Neuronal stem cell (in vitro differentiated cells): ENCODE measurements at places on chromosomes 4 and X.

GRCh38 chr4:70706516-70706915 is 15.2 kb upstream of the RUFY3 start:
- H3K27ac ChIP-seq, result no peak overlapping the region
- no peak for DNase-seq
- H3K27me3 ChIP-seq, result no peaks in the 10 kb centered on the region
- peaks cover 2% of the 10 kb centered on the region for H3K36me3 ChIP-seq
- H3K4me3 ChIP-seq, result no peak overlapping the region

DNA sequence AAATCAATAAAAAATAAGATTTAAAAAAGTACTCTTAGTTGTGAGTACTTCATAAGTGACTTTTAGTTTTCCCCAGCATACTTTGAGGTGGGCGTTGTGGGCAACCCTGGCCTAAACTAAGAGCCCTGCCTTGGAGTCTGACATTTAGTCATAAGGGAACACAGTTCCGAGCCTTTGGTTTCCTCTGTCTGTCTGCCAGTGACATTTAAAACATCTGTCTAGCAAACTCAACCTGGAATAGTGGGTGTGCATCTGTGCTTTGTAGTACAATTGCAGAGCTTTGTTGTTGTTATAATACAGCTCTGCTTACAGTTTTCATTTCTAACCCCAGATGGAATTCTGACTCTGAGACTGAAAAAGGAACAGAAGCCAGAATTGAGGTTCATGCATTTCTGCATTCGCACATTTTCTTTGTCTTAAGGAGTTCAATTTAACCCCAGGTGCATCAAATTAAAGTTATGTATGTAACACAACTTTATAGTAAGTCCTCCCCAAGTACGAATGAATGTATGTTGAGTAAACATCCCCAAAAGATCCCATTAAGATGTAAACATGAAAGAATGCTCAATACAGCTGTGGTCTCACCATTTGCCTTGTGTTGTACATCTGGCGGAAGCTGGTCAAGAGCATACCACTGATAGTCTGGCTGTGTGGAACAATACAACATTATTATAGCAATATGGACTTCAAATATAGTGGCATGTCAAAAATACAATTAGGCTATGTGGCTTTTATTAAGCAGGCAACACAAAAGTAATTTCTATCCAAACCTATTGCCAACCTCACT is 25.9 kb downstream of the TNIP3 start:
- no peaks in the 10 kb centered on the region for H3K4me1 ChIP-seq
- H3K36me3 ChIP-seq, result no peaks in the 10 kb centered on the region
- no peaks in the 10 kb centered on the region for H3K27me3 ChIP-seq
- no peak for DNase-seq

DNA sequence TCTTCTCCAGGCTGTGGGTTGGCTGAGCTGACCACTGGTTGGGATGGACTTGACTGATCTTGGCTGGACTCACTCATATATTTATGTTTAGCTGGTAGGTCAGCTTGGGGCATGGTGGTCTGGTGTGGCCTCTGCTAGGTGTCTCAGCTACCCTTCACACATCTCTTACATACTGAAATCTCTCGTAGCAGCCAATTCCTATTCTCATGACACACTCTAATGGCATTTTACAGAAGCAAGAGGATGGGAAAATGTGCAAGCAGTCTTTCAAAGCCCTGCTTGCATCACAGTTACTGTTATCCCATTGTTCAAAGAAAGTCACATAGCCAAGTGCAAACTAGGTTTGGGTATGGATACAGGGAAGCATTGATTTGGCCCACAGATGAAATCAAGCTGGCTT is 55.5 kb upstream of the PCDH18 start:
- no peaks in the 10 kb centered on the region for H3K36me3 ChIP-seq
- no peaks in the 10 kb centered on the region for H3K4me1 ChIP-seq
- DNase-seq, result no peak
- no peak overlapping the region for H3K27ac ChIP-seq
- H3K27me3 ChIP-seq, result no peaks in the 10 kb centered on the region
- H3K4me3 ChIP-seq, result no peak overlapping the region

- H3K27me3 ChIP-seq, result no peaks in the 10 kb centered on the region
- peaks cover 24% of the 10 kb centered on the region for H3K4me1 ChIP-seq
- H3K4me3 ChIP-seq, result no peak overlapping the region
- peaks cover 12% of the 10 kb centered on the region for H3K36me3 ChIP-seq
- DNase-seq, result no peak
These were observed 159.6 kb downstream of the PTTG2 start for GRCh38 chr4:38119668-38120385.

DNA sequence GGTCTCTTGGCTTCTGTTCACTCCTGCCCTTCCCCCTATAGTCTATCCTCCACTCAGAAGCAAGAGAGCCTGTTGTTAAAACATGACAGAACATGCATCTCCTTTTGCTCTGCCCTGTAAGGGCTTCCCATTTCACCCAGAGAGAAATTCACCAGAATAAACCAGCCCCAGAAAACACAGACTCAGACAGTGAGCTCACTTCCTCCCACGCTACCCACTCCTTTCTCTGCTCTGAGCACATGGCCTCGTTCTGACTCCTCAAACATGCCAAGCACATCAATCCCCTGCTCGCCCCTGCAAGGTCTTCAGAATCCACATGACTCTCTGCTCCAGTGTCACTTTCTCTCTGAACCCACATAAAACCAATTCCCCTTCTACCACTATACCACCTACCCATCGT is 50.4 kb downstream of the MID1 start:
- no peak for DNase-seq
- no peaks in the 10 kb centered on the region for H3K4me1 ChIP-seq
- H3K4me3 ChIP-seq, result no peak overlapping the region

DNA sequence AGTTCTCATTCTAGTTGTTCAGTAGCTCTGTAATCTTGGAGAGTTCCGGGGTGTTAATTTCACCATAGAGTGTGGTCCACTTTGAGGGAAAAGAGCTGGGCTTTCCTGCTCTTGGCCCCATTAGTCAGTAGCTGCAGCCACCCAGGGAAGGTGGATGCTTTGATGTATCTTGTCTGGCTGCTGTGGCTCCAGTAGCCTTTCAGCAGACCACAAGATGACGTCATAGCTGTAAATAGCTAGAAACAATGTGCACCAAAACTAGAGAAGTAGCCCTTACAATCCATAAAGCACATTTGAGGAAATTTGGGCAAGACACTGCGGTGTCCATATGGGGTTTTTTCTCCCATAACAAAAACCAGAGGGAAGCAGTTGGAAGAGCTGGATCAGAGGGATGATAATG is 32.9 kb upstream of the PRPS2 start:
- no peak overlapping the region for H3K27ac ChIP-seq
- no peak for DNase-seq
- H3K36me3 ChIP-seq, result no peaks in the 10 kb centered on the region
- H3K4me1 ChIP-seq, result no peaks in the 10 kb centered on the region

GRCh38 chr4:106261980-106262379 is 54.0 kb downstream of the TBCK start:
- no peak for DNase-seq
- no peak overlapping the region for H3K27ac ChIP-seq
- H3K27me3 ChIP-seq, result no peaks in the 10 kb centered on the region
- H3K4me1 ChIP-seq, result no peaks in the 10 kb centered on the region

- no peaks in the 10 kb centered on the region for H3K36me3 ChIP-seq
- peaks cover 61% of the 10 kb centered on the region for H3K27me3 ChIP-seq
- H3K4me3 ChIP-seq, result peak overlapping the region; percentile 43
- H3K4me1 ChIP-seq, result peaks cover 1% of the 10 kb centered on the region
These were observed 14.6 kb upstream of the SLC25A4 start for GRCh38 chr4:185128272-185129119.

DNA sequence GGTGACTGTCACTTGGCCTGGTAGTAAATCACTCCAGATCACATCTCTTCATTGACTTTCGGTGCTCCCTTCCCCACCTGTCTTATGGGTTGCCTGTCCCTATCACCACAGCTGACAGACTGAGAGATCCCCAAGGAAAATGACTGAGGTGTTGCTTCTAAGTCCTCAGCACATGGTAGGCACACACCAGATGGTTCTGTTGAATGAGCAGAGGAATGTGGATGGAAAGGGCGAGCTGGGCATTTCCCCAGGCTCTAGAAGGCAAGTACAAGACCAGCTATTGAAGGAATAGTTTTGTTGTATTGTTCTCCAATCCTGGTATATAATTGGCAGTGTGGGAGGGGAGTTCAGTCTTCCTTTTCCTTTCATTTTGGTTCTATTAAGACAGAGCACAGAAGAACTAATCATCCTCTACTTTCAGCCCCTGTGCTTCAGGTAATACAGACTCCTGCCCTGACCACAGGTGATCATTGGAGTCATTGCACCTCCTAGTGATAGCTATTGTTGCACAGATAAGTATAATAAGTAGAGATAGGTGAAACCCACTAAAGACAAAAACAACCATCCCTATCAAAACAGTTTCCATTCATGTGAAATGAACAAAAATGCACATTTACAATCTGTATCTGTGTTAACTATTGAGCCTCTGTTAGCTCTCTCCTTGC is 158.6 kb downstream of the TRAM1L1 start:
- H3K4me1 ChIP-seq, result no peaks in the 10 kb centered on the region
- H3K36me3 ChIP-seq, result no peaks in the 10 kb centered on the region
- no peak overlapping the region for H3K4me3 ChIP-seq
- H3K27ac ChIP-seq, result no peak overlapping the region

DNA sequence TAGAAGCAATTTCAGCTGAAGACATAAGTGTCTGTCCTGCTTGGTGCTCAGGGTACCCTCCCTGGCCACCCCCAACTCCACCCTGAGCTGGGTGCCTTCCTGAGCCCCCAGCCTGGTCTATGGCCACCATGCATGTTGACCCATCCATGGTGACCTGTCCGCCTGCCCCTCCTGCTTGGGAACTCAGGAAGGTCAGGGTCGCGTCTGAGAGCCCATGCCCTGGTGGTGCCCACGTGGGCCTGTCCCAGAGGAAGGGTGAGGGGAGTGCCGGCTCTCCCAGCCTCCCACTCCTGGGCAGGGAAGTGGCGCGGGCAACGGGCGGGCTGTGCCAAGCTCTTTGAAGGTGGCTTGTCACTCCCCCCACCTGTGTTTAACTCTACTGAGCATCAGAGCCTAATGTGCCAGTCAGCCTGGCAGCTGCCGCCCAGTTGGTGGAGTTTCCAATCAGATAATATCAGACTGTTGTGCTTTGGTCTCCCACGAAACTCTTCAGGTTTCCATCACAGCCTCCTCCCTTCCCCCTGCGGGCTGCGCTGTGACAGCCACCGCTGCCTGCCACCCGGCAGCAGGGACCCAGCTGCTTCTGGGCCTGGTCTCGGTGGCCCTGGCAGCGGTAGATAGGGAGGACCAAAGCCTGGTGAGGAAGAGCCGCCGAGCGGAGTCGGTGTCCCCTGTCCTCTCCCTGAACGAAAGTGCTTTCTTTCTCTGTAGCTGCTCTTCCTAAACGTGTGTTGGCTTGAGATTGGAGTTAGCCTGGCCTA is 4.8 kb downstream of the SH3BP2 start:
- no peak overlapping the region for H3K27ac ChIP-seq
- H3K4me3 ChIP-seq, result no peak overlapping the region
- H3K36me3 ChIP-seq, result no peaks in the 10 kb centered on the region
- DNase-seq, result no peak
- peaks cover 19% of the 10 kb centered on the region for H3K27me3 ChIP-seq
- H3K4me1 ChIP-seq, result peaks cover 45% of the 10 kb centered on the region

DNA sequence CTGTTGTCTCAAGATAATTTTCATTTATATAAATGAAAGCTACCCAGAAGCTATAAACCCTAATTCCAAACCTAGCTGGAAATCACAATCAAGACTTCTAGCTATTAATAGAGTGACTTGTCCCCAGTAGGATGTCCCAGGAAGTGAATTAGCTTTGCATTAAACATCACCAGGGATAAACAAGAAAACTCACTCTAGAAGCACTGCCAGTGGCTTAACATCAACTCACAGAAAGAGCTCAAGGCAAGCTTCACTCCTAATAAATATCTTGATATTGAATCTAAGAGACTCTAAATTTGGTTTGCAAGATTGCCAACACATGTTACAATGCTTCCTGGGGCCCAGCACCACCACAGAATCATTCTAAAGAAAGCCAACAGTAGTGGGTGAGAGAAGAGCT is 468.7 kb upstream of the FAM241A start:
- no peaks in the 10 kb centered on the region for H3K27me3 ChIP-seq
- no peak overlapping the region for H3K27ac ChIP-seq

- H3K27ac ChIP-seq, result no peak overlapping the region
- H3K27me3 ChIP-seq, result no peaks in the 10 kb centered on the region
- no peak for DNase-seq
These were observed 90.1 kb downstream of the SH3BGRL start for GRCh38 chrX:81291996-81292395.

GRCh38 chrX:68694435-68695205 is 47.2 kb downstream of the STARD8 start:
- no peak overlapping the region for H3K4me3 ChIP-seq
- DNase-seq, result no peak
- H3K36me3 ChIP-seq, result no peaks in the 10 kb centered on the region
- no peaks in the 10 kb centered on the region for H3K4me1 ChIP-seq
- H3K27ac ChIP-seq, result no peak overlapping the region

GRCh38 chr4:151721466-151721865 is 39.3 kb downstream of the GATB start:
- no peaks in the 10 kb centered on the region for H3K36me3 ChIP-seq
- DNase-seq, result no peak
- no peaks in the 10 kb centered on the region for H3K27me3 ChIP-seq
- H3K4me3 ChIP-seq, result no peak overlapping the region

- H3K27me3 ChIP-seq, result no peaks in the 10 kb centered on the region
- no peak overlapping the region for H3K4me3 ChIP-seq
- no peaks in the 10 kb centered on the region for H3K4me1 ChIP-seq
- H3K27ac ChIP-seq, result no peak overlapping the region
- no peak for DNase-seq
- H3K36me3 ChIP-seq, result no peaks in the 10 kb centered on the region
These were observed 368.1 kb downstream of the EPHA5 start for GRCh38 chr4:65302145-65302544.

GRCh38 chr4:172096786-172097185 is 283.6 kb downstream of the GALNTL6 start:
- H3K4me1 ChIP-seq, result peaks cover 2% of the 10 kb centered on the region
- no peak for DNase-seq
- H3K27ac ChIP-seq, result no peak overlapping the region
- H3K36me3 ChIP-seq, result no peaks in the 10 kb centered on the region
- no peaks in the 10 kb centered on the region for H3K27me3 ChIP-seq
- H3K4me3 ChIP-seq, result no peak overlapping the region

- H3K27ac ChIP-seq, result peak overlapping the region; percentile 75
- DNase-seq, result no peak
- peaks cover 4% of the 10 kb centered on the region for H3K36me3 ChIP-seq
- peaks cover 7% of the 10 kb centered on the region for H3K4me1 ChIP-seq
These were observed 204.6 kb downstream of the TENM3 start for GRCh38 chr4:182447767-182448280.

DNA sequence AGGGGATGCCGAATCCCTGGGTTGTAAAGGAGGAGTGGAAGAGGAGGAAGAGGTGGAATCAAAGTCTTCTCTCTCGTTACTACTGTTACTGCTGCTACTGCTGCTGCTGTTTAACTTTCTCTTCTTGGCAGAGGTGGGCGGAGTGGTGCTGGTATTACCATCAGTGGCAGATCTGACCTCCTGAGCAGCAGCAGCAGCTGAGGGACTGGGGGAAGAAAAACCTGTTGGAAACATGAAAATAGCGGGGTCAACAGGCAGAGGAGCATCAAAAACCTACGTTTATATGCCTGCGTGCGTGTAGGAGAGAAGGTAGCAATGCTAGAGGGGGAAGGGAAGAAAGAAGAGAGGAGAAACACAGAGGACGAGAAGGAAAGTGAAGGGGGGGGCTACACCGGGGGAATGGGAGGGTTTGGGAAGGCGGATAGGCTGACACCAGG is 339 bp downstream of the CUL4B start:
- no peaks in the 10 kb centered on the region for H3K27me3 ChIP-seq
- no peaks in the 10 kb centered on the region for H3K36me3 ChIP-seq
- H3K27ac ChIP-seq, result peak overlapping the region; percentile 98

GRCh38 chr4:25028851-25029250 is 1.9 kb downstream of the LGI2 start:
- peaks cover 16% of the 10 kb centered on the region for H3K27me3 ChIP-seq
- H3K4me3 ChIP-seq, result no peak overlapping the region
- H3K27ac ChIP-seq, result no peak overlapping the region
